ENCODE measurements at places on chromosomes 2 and 18.
A peak's percentile ranks its signal among the peaks of the same experiment; 100 is the strongest.

DNA sequence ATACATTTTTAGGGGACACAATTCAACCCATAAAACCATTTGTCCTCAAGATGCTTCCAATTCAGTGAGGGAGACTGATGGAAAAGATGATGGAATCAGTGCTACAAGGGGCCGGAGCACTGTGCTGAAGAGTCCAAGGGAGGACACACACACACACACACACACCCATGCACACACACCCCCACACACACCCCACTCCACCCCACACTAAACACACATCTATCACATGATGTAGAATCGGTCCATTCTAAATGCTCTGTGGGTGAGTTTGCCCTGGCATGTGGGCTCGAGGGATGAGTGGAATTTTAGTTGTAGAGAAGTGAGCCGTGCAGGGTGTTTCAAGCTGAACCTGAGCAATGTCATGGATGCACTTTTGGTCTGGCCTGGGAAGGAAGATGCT is 41.1 kb downstream of the PRKCE start:
- H3K27me3 ChIP-seq = no peaks in the 10 kb centered on the region
- DNase-seq = no peak
- no peak overlapping the region for H3K4me3 ChIP-seq
- H3K36me3 ChIP-seq = no peaks in the 10 kb centered on the region
- H3K4me1 ChIP-seq = no peaks in the 10 kb centered on the region
- H3K27ac ChIP-seq = no peak overlapping the region

GRCh38 chr2:29841386-29842004 is 79.9 kb downstream of the ALK start:
- H3K27me3 ChIP-seq = no peaks in the 10 kb centered on the region
- H3K27ac ChIP-seq = no peak overlapping the region
- no peaks in the 10 kb centered on the region for H3K4me1 ChIP-seq
- DNase-seq = peak; percentile 25
- H3K36me3 ChIP-seq = no peaks in the 10 kb centered on the region
- no peak overlapping the region for H3K4me3 ChIP-seq

DNA sequence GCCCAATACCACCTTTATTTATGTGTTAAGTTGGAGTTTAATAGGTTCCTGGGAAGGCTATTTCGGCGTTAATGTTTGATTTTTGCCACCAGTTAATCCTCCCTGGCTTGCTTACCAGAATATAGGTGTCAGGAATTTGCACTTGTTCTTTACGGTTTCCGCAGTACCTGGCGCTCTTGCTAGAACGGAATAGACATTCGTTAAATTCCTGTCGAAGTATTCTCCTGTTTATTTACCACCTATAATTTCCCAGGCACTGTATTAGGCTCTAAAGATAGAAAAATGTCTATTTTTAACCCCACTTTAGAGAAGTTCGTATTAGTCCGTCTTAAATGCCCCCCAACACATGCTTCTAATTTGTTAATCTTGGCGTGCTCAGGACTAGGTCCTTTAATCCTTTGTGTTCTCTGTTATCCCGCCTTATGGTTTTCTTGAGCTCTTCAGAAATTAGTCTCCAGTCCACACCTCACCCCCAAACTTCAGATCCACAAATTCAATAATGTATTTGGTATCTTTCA is 575 bp downstream of the CCDC150 start:
- H3K36me3 ChIP-seq = no peaks in the 10 kb centered on the region
- peak overlapping the region; percentile 77 for H3K4me3 ChIP-seq
- no peaks in the 10 kb centered on the region for H3K4me1 ChIP-seq
- peak overlapping the region; percentile 65 for H3K27ac ChIP-seq

- H3K36me3 ChIP-seq = no peaks in the 10 kb centered on the region
- H3K4me1 ChIP-seq = no peaks in the 10 kb centered on the region
- no peak overlapping the region for H3K27ac ChIP-seq
- H3K4me3 ChIP-seq = peak overlapping the region; percentile 55
- peaks cover 19% of the 10 kb centered on the region for H3K27me3 ChIP-seq
These were observed 1.9 kb downstream of the PRSS56 start for GRCh38 chr2:232521959-232522622.

GRCh38 chr2:173963323-173963816 is 1.8 kb downstream of the SP3 start:
- no peaks in the 10 kb centered on the region for H3K4me1 ChIP-seq
- H3K27me3 ChIP-seq = no peaks in the 10 kb centered on the region
- H3K36me3 ChIP-seq = no peaks in the 10 kb centered on the region
- peak overlapping the region; percentile 93 for H3K27ac ChIP-seq
- peak overlapping the region; percentile 99 for H3K4me3 ChIP-seq
- no peak for DNase-seq

GRCh38 chr2:121664713-121665112 is 15.5 kb upstream of the CLASP1 start:
- H3K27me3 ChIP-seq = no peaks in the 10 kb centered on the region
- H3K36me3 ChIP-seq = no peaks in the 10 kb centered on the region
- no peak overlapping the region for H3K27ac ChIP-seq
- no peak overlapping the region for H3K4me3 ChIP-seq

DNA sequence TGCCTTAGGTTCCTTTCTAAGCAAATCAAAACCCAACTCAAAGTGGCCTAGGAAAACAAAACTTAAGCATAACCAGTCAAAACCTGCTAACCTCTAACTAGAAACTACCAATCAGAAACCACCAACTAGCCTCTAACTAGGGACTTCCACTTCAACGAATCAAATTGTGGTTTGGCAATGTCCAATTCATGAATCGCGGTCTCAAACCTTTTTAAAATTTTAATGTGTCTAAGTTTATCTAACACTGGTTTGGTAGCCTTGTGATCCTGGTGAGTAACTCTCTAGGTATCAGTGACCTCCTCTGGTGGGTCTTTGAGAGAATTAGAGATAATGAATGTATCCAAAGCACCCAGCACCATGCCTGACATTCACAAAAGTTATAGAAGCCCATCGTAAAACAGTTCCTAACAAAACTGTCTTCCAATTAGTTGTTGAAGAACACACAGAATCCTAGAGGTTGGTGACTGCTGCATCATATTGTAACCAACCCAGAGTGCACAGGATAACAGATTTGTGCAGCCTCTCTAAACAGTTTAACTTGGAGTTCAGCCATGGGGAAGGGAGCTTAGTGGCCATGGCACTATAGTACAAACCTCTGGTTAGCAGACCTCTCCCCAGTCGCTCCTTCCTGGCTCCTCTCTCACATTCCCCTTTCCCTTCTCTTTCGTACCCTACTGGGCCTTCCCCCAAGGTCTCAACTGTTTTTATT is 45.2 kb upstream of the B3GNT2 start:
- no peak overlapping the region for H3K27ac ChIP-seq
- no peaks in the 10 kb centered on the region for H3K4me1 ChIP-seq
- peak overlapping the region; percentile 3 for H3K4me3 ChIP-seq

DNA sequence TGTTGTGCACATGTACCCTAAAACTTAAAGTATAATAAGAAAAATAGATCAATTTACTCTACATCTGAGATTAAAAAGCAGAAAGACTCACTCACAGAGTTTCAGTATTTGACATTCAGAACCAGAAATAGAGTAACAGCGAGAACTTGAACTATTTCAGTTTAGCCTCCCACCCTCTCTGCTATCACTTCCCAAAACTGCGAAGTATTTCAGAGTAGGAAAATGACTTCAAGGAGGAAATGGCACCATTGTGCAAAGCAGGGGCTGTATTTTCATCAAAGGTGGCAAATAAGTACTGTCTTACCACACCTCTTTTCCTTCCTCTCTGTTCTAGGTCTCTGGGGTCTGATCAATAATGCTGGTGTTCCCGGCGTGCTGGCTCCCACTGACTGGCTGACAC is 13.6 kb downstream of the DHRS9 start:
- DNase-seq = no peak
- no peaks in the 10 kb centered on the region for H3K4me1 ChIP-seq
- H3K27ac ChIP-seq = no peak overlapping the region
- H3K27me3 ChIP-seq = no peaks in the 10 kb centered on the region
- no peaks in the 10 kb centered on the region for H3K36me3 ChIP-seq
- H3K4me3 ChIP-seq = no peak overlapping the region
